ENCODE measurements at places on chromosomes 6 and 20.
A peak's percentile ranks its signal among the peaks of the same experiment; 100 is the strongest.

GRCh38 chr20:16257813-16258430 is 315.3 kb downstream of the KIF16B start:
- DNase-seq, result no peak

DNA sequence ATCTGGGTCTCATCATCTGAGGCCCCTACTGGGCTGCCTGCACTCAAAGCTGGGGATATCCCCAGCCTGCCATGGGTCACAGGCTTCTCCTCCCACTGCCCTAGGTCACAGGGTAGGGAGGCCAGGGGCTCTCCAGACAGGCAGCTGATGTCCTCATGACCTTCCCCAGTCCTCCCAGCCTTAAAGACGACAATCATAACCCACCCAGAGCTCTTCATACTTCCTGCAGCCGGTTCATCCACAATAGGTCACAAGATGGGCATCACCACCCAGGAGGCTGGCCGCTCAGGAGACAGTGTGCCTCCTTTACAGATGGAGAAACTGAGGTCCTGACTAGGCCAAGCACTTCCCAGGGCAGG is 15.2 kb downstream of the TFEB start:
- DNase-seq, result no peak

GRCh38 chr6:138966870-138967269 is 21.2 kb downstream of the REPS1 start:
- no peak for DNase-seq

DNA sequence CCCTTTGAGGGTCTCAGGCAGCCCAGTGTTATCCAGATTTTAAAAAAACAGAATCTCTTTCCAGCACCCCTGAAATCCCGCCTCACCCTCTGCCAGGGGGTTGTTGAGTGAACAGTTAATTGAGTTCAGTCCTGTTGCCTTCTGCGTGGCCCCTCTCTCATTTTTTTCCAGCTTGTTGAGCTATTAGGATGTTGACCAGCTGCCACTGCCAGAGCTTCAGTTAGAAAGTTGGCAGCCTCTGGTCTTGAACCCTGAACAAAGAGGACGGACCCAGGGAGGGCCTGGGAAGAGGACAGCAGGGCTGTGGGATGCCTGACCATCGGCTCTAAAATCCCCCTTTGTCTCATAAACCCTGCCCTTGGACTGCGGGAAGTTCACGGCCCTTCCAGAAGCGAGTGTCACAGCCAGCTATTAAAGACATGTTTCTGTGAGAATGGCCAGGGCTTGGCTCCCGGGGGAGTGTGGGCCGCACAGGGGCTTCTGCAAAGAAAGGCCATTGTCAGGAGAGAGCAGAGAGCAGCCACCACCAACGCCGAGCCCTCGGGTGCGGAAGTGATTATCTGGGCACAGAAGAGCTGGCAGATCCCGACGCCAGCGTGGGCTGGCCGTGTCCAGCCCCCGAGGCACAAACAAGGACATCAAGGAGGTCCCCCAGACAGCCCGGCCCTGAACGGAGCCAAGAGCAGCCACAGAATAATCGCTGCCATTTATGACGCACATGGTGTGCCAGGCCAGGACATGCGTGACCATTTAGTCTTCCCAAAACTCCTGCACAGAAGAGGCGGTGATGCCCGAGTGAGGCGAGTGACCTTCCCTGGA is 189.0 kb downstream of the ANKRD60 start:
- no peak for DNase-seq

- no peak for DNase-seq
These were observed 31.4 kb upstream of the SEC63 start for GRCh38 chr6:107989166-107990094.

GRCh38 chr6:125149256-125150144 is 4.1 kb upstream of the TPD52L1 start:
- no peak for DNase-seq

GRCh38 chr6:16770701-16771569 is 9.7 kb upstream of the ATXN1 start:
- peak; percentile 50 for DNase-seq

GRCh38 chr20:44703183-44703925 is 11.8 kb upstream of the CCN5 start:
- no peak for DNase-seq

- no peak for DNase-seq
These were observed 2.6 kb downstream of the MAN1A1 start for GRCh38 chr6:119346936-119347335.

DNA sequence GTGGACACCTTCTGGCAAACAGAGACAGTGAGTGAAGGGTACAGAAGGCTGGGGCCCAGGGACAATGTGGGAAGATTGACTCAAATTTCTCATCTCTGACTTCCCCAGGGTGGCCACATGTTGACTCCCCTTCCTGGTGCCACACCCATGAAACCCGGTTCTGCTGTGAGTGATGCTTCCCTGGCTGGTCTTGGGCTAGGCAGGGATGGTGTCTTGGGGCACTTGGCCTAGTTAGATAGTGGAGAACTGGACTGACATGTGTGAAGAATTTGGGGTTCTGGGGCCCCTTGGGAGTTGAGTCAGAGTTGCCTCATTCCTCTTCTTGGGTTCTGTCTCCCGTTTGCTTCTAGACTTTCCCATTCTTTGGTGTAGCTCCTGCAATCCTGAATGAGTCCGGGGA is 34.2 kb downstream of the GSS start:
- DNase-seq, result no peak

- no peak for DNase-seq
These were observed 35.6 kb upstream of the GATA5 start for GRCh38 chr20:62511300-62511914.

GRCh38 chr6:287489-287860 is 4.8 kb upstream of the DUSP22 start:
- DNase-seq, result no peak

- no peak for DNase-seq
These were observed 40.1 kb downstream of the DEFB114 start for GRCh38 chr6:49923826-49924225.

GRCh38 chr6:7541175-7542064 is at the start of gene DSP:
DSP (plus strand) TSS chr6:7541671; CDS start chr6:7541916, 245 bp downstream.
- no peak for DNase-seq

DNA sequence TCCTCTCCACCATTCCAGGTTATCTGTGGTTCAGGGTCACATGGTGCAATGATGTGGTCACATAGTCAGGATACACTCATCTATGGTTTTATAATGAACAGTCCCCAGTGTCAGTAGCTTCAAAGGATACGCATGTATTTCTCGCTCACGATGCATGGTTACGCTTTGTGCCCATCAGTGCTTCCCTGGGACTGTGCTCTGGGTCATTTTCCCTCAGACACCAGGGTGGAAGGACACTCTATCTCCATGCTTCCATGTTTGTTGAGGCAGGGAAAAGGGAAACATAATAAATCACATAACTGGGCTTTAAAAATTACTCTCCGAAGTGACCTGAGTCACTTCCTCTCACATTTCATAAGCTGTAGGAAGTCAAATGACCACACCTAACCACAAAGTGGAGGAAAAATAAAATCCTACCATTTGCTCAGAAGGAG is 394.8 kb upstream of the NOX3 start:
- DNase-seq, result no peak

DNA sequence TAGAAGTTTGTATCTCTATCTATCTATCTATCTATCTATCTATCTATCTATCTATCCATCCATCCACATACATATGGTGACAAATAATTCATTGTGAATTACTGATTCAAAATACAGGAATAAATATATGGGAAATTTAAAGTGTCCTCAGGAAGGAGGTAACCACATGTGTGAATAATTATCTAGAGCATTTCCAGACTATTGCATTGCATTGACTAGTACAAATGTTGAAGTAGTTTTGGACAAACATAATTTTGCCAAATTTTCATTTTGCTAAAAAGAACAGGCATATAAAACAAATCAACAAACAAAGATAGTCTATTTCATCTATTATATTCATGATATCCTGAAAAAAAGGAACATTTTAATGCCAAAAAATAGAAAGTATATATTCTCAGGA is 192.7 kb downstream of the UTRN start:
- no peak for DNase-seq

GRCh38 chr20:9491324-9491723 is 23.1 kb upstream of the LAMP5 start:
- no peak for DNase-seq

DNA sequence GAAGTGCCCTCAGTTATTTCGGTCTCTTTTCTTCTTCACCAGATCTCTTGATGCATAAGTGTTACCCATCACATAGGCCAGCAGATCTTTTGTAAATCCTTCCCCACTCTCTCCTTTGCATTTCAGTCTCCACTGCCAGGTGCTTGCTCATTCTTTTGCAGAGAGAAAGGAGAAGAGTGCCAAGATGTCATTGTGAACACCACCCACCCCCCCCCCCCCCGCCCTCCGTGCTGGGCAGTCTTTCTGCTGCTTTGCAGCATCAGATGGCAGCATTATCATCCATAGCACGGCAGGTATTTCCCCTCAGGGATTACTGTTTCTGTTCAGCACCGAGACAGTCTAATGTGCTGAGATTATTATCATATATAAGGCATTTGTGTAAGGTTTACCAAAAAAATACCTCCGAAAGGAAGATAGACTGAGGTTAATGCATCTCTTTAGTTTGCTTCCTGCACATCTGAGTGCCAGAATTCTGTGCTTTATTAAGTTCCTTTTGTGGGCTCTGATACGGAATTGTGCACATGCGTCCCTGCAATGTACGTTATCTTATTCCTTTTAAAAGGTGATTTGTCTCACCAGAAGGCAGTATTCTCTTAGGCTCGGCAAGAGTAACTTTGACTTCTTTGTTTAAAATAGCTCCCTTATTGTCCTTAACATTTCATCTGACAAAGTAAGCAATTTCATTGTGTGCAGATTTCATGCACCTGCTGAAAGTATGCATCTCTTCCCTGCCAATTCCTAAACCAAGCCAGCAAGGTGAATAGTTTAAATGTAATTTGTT is 128.8 kb downstream of the PHACTR1 start:
- no peak for DNase-seq

- no peak for DNase-seq
These were observed 191.3 kb downstream of the MTFR2 start for GRCh38 chr6:136058852-136059251.

GRCh38 chr20:63585616-63586565 is 11.9 kb upstream of the HELZ2 start:
- DNase-seq, result no peak

GRCh38 chr6:16480763-16481560 is 242.6 kb downstream of the GMPR start:
- no peak for DNase-seq

DNA sequence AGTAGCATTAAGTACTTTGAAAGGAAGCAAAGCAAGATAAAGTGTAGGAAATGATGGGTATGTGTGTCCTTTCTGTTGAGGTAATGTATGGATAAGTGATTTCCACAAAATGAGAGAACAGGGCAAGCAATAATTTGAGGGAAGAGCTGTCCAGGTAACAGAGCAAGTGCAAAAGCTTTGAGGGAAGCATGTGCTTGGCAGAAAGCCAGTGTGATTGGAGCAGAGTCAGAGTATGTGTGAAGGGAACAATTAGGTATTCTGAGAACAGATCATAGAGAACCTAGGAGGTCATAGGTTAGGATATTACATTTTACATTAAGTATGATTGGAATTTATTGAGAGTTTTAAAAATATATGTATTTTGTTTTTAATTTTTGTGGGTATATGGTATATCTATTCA is 30.2 kb upstream of the MAN1A1 start:
- no peak for DNase-seq

DNA sequence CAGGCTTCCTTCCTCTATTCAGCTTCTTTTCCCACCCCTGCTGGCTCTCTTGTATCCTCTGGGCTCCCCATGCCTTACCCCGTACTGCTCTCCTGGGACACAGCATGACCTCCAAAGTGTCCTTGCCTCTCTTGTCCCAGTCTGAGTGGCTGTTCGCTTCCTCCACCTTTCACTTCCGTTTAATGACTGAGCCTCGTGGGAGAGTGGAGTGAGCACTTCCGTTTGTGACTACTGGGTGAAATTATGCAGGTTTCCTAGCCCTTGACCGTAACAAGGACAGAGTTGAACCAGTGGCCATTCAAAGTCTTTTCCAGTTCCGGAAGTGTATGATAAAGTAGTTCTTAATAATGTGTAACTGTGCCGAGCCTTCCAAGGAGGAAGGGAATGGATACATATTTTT is 109.2 kb downstream of the ARID1B start:
- DNase-seq, result no peak

GRCh38 chr20:22848364-22848763 is 186.7 kb upstream of the SSTR4 start:
- DNase-seq, result no peak

DNA sequence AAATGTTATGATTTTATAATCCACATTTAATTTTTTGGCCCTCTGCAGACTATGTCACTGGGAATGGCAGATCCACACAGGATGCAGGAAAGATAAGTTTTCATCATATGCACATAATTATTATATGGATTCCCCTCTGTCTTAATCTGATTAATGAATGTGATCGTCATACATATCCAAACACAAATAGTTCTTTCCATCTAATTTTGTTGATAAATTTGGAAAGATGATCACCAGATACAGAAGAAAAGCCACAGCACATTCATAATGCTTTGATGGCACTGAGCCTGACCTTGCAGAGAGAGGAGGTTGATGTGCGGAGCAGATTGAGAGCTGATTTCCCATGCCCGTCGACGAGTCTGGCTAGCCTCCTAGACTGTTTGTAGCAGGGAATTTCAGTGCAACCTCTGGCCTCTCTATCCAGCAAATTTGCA is 471.5 kb downstream of the EPM2A start:
- DNase-seq, result no peak

- DNase-seq, result no peak
These were observed 74.0 kb downstream of the PPP1R3G start for GRCh38 chr6:5159162-5159561.

GRCh38 chr6:82957171-82957867 is 108.3 kb downstream of the UBE3D start:
- no peak for DNase-seq

DNA sequence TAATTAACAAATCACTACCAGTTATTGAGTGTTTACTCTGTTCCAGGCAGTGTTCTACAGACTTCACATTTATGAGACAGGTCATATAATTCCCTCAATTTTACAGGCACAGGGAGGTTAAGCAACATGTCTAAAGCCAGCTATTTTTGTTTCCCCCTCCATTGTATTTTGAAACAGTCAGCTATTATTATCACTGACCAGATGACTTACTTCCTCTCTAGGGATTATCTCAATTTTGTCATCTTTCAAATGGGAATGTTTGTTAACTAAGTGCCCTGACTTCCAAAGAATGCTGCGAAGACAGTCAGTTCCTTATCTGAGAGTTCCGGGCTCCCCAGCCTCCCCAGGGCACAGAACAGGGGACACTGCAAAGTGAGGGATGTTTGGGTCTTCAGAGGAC is 5.6 kb upstream of the CNPY3 start:
- DNase-seq, result no peak

DNA sequence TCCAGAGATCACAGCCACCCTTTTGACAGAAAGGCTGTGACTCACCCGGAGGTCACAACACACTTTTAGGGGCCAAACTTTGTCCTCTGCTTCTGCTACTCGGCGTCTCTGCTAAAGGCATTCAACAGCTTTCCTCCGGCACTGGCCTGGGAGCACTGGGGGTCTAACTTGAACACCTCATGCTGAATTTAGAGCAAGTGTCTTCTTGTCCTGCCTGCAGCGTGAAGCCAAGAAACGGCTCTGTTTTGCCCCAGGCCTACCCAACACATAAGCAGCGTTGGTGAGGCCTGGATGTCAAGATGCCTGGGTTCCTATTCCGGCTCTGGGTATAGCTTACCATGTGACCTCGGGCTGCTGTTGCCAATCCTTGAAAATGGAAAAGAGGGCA is 2.3 kb downstream of the CDH22 start:
- no peak for DNase-seq

All from stimulated activated CD4-positive, alpha-beta T cell treated with anti-CD3 and anti-CD28 coated beads, Interleukin-1b, Interleukin-23, amount 100 ng/mL, for 1 hour (primary cell).